A172 (cell line): ENCODE measurements at places on chromosomes 11 and 22. TPM values are rescaled to one million over a fixed set of nuclear protein-coding genes. Genes with fewer than 3 reads are reported as not detected.

Gene JAML
- not detected in 2 replicates for total RNA-seq

Gene KCNJ11
- 0.09 and 0.26 TPM in 2 replicates for total RNA-seq

Gene ANKK1
- total RNA-seq = not detected in 2 replicates

GRCh38 chr11:55658031-55658573 is 3.9 kb upstream of the OR4C6 start:
- DNase-seq = no peak

DNA sequence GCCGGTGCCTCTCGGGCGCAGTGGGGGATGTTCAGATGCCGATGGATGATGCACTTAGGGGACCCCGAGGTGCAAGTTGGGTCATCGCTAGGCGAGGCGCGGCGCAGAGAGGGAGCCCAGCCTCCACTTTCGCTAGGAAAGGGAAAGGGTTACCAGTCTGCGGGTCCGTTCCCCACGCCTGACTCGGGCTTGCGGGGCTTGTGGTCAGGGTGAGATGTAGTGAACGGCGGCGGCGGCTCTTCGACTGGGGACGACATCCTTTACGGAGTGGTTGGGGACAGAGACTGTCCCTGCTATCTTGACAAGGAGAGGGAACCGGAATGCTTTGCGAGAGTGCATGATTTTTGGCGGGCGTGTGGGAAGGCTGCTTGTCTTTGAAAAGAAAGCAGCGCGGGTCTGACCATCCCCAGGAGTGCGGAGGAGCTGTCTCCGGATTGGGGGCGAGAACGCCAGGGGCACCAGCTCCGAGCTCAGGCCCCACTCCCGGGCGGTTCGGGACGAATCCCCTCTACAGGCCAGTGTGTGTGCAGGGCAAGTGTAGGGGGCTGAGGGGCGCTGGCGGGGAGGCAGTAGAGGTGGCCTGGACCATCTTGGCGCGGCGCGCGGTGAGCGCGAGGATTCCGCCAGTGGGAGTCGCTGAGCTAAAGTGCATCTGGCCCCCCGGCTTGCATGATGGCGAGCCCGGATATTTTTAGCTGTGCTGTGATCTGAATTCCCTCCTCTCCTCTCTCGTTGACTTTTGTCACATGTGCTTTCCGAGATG is 1.1 kb downstream of the FAT3 start:
- DNase-seq = no peak

GRCh38 chr11:77589181-77589520 is 602 bp upstream of the AQP11 start:
- no peak for DNase-seq

DNA sequence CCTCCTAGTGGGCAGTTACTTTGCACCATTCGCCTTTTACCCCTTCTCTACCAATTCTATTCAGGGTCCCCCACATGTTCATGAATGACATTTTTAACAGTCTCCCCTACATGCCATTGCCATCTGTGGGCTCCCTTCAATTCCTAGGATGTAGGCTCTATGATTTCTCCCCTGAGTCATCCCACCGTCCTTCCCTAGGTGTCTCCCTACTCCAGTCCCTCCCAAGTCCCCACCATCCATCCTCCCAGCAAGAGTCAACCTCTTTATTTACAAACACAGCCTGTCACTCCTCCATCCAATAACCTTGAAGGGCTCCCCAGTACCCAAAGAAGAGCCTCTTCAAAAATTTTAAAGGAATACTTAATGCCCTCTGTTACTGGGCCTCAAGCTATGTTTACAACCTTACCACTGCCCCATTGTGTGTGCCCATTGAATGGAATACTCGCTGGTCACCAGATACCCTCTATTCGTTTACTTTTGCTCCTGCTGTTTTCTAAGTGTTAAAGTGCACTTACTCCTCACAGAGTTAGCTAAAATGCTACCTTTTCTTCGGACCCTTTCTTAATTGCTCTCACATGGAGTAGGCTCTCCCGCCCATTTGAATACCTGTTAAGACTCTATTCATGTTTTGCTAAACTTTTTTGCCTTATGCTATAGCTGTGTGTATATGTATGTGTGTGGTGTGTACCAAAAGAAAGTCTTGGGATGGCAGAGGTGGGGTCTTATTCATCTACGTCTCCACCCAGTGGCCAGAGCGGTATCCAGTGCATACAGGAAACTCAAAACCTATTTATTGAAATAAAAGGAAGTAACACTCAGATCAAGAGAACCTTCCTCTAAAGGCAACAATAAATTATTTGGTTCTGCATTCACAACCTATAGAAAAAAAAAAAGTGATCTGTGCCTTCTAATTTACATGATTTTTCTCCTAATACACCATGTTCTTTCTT is 235.8 kb upstream of the CCDC90B start:
- peak; percentile 46 for DNase-seq

GRCh38 chr22:23225337-23225723 is 45.0 kb downstream of the BCR start:
- no peak for DNase-seq

DNA sequence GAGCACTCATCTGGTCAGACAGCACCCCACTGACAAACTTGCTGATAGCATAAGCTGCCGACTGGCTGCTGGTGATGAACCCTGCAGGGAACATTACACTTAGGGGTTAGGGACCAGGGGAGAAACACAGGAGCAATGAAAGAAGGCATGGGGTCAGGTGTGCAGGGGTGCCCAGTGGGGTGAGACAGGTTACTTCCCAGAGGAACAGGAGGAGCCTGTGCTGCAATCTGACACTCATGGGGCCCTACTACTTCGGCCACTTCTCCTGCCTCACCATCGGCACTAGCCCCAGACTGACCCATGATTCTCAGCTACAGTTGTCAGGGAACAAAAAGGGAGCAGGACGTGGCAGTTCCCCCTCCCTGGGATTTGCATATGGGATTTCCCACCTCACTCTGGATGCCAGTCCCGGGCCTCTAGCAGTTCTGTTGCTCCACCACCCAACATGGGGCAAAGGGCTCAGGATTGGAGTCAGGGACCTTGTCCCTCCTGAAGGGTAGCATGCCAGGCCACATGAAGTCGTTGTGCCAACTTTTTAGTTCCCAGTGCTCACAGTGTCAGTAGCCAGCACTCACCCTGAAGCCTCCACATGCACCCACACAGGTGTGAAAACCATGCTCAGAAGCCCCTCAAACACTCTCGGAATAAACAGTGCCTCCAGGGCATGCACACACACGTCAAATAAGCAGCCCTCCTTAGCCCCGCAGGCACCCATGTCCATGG is 2.2 kb downstream of the SLC37A4 start:
- no peak for DNase-seq

- DNase-seq = peak; percentile 88
These were observed 66.9 kb downstream of the TBC1D22A start for GRCh38 chr22:46829117-46829891.
